ENCODE measurements at places on chromosomes 11 and 22.

DNA sequence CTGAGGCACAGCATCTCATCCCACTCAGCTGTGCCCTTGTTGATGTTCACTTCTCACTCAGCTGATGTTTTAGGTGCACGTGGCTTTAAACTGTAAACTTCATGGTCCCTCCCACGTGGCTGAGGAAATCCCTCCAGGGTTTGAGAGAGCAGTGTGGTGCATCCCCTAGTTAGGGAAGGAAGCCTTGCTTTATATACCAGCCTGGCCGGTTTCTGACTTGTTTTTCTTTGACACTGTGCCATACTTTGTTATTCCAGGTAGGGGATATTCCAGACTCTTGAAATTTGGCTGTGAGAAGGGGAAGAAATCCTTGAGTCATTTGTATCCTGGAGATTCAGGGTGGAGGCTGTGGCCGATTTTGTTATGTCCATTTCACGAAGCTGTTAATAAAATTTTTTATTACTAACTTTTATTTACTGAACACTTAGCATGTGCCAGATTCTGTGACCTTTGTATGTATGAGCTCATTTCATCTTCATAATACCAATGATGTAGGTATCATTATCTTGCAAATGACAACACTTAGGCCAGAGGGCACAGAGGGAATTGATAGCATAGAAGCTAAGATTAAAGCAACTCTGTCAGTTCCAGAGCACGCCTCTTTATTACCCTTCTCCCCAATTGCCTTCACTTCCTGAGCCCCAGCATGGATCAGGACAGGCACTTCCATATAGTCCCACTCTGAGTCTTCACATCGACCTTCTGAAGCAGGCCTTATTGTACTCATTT, 116.6 kb downstream of the NAV2 start:
- no peak for DNase-seq

DNA sequence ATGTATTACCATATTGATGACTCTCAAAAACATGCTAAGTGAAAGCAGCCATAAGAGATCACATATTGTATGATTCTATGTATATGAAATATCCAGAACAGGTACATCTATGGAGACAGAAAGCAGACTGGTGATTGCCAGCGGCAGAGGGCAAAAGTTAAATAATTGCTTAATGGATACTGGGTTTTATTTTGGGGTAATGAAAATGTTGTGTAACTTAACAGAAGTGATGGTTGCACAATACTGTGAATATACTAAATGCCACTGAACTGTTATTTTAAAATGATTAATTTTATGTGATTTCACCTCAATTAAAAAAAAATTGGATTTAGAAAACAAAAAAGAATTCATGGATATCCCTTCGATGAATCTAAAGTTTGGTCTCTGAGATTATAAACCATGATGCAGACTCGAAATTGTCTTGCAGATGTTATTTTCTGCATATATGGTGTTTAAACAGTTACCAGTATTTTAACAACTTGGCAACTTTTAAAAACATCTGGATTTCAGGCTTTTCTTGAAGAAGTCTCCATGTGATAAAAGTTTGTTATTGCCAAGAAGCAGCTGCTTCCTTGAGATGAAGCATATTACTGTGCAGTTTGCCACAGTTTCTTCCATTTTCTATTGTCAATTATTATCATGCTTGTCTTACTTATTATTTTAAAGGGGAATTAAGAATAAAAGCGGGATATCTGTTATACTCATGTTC, 38.1 kb downstream of the LARGE2 start:
- no peak for DNase-seq

DNA sequence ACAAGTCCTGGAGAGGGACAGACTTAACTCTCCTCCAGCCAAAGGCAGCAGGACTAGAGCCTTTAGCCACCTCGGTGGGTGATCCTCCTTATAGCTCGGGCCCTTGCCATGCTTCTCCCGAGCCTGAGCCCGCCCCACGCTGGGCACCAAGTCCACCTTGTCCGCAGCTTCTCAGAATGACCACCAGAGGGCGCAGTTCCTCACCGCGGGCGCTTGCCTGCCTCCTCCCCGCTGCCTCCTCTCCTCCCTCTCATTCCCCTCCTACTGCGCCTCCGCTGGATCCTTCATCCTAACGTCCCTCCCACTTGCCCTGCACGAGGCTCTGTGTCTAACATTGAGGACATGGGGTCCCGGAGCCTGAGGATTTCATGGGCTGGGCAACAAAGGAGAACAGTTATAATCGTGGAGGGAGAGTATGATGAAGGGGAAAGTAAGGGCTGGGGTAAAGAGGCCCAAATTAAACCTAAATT, 11.3 kb upstream of the MOGAT2 start:
- DNase-seq = peak; percentile 85

GRCh38 chr22:37127350-37127878, 17.9 kb upstream of the TMPRSS6 start:
- no peak for DNase-seq

DNA sequence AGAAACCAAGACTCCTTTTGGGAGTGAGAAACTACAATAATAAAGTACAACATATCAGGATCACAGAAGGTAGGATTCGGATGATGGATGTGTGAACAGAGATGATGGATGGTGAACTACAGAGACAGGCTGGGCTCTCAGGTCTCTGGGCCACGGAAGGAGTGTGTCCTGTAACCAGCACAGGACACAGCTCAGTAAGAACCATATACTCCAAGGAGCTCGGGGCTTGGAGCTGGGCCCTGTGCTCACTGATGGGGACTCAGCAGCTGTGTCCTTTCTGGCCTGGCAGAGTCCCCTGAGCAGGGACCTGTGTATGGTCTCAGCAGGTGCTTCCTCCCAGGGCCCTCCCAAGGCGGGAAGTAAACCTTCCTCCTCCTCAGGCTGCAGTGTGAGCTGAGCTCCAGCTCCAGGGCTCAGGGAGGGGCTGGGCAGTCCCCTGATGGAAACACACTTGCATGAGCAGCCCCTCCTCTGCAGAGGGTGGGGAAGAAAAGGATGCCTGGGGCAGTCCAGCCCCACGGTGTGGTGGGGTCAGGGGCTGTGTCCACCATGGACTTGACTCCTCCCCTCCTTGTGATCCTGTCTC, 39.8 kb upstream of the TOP3B start:
- DNase-seq = no peak

GRCh38 chr11:87739766-87740165, 435.5 kb downstream of the RAB38 start:
- no peak for DNase-seq
